ENCODE measurements at places on chromosomes 7 and 10.

DNA sequence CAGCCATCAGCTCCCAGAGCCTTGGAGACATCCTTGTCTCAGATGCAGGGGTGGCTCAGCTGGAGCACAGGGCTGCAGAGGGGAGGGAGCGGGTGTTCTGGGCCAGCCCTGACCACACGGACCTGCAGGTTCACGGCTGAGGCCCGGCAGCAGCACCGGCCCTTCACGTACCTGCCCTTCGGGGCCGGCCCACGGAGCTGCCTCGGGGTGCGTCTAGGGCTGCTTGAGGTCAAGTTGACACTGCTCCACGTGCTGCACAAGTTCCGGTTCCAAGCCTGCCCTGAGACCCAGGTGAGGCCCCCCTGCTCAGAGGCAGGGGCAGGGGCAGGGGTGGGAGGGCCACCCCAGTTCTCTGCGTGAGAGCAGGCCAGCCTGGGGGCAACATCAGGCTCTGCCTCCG, 45.2 kb downstream of the PARP12 start:
- DNase-seq = no peak

DNA sequence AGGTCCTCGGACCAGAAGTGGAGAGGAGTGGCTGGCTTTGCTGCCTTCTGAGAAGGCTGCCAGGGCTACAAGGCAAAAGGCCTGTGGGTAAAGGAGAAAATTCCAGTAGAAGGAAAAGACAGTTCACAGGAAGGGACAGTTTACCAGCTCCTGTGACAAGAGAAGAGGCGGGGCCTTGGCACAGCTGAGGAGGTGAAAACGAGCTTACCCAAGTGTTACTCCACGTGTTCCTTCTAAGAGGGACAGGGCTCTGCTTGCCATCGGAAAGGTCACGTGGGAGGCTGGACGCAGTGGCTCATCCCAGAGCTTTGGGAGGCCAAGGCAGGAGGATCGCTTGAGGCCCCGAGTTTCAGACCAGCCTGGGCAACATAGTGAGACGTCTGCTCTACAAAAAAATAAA, 129.4 kb upstream of the ZNF746 start:
- no peak for DNase-seq

- DNase-seq = no peak
These were observed 17.3 kb upstream of the EVX1 start for GRCh38 chr7:27224983-27225934.

DNA sequence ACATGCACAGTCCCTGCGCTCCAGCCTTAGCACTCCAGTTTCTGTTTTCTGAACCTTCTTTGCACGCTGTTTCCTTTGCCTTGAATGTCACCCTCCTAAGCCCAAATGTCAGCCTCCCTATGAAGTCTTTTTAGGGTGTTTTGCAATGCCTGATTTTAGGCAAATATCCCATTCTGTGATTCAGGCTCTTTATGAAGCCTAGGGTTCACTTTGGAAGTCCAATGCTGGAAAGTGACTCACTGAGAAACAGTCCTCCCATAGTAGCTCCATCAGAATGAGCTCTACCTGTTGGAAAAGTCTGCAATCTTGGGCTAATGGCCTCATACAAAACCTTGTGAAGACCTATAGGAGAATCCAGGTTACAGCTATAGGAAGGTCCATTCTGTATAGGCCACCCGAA, 5.3 kb downstream of the LAMB4 start:
- no peak for DNase-seq

DNA sequence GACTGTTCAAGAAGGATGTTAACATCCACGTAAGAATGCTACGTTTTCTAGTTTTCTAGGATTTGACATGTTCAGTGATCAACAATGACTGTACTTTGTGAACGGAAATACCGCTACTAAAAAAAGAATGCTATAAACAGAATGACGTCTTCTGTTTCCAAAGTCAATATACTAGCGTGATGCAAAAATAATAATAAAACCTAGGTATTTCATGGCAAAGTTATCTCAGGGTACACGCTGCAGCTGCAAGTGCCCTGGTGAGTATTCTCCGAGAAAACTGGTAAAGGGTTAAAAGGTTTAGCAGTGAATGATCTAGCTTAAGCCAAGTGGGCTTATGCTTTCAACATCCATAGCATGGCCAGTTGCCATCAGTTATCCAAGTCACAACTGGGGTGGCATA, 653.3 kb upstream of the PFKP start:
- no peak for DNase-seq

GRCh38 chr10:97905276-97905675, 55.6 kb downstream of the GOLGA7B start:
- DNase-seq = no peak

GRCh38 chr7:54858008-54858692, 99.1 kb upstream of the SEC61G start:
- DNase-seq = no peak

GRCh38 chr10:132990684-132991545, 48.5 kb upstream of the CFAP46 start:
- DNase-seq = no peak

DNA sequence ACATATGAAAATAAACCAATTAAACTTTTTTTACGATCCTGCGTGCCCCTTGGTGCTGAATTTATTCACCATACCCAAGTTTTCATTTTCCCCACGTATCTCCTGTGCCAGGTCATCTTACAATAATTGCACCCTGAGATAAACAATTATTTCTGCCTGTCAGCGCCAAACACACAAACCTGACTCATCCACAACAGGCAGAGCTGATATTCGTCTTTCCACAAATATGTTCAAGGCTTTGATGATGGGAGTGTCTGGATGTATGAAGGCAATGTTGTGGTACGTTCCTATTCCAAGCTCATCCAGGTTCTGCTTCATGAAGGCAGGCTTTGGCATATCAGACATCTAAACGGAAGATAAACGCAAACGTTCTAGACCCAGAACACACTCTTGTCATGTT, 45.8 kb upstream of the RHEB start:
- no peak for DNase-seq

DNA sequence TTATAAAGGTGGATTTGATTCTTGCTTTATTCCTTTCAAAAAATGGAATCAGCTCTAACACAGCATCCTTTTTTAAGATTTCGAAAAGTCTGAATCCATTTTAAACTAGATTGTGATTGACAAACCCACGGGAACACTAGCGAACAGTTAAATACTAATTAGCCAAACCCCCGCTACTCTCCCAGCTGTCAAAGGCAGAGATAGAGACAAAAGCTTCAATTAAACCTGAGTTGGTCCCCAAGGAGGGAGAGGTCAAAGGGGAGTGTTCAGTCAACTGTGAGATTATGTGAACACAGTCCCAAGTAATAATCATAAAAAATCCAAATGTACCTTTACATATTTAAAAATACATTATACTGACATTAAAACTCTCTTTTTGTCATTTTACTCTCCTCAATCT, 65.7 kb upstream of the TBX20 start:
- no peak for DNase-seq

DNA sequence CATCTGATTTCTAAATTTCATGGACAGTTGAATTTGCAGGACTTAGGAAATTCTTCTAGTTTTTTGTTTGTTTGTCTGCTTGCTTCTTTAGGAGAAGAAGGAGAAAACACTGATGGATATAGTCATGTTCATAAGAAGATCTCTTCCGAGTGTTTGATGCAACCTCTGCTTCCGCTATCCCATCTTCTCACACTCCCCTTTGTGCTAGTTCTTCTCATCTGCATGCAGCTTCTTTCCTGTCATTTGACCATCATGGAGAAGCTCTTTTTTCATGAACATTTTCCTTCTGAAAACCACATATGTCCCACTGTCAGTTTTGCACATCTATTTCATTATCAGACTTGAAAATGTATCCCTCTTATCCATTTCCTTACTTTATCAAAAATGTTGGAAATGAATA, 346.9 kb upstream of the PRKCQ start:
- no peak for DNase-seq

DNA sequence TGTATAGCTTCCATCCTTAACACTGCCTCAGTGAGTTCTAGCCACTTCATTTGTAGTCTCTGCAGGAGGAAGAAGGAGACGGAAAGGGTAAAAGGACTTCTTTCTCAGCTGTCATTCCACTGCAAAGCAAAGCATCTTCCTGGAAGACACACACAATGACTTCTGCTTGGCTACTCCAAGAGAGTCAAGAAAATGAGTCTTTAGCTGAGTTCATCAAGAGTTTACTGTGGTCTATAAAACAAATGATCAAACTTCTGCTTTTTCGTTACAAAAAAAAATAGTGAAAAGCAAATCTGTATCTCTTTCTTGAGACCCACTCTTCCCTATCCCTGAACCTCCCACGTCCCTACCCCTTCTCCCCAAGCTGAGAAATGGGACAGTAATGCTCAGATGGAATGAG, 205.0 kb upstream of the AHR start:
- DNase-seq = no peak

DNA sequence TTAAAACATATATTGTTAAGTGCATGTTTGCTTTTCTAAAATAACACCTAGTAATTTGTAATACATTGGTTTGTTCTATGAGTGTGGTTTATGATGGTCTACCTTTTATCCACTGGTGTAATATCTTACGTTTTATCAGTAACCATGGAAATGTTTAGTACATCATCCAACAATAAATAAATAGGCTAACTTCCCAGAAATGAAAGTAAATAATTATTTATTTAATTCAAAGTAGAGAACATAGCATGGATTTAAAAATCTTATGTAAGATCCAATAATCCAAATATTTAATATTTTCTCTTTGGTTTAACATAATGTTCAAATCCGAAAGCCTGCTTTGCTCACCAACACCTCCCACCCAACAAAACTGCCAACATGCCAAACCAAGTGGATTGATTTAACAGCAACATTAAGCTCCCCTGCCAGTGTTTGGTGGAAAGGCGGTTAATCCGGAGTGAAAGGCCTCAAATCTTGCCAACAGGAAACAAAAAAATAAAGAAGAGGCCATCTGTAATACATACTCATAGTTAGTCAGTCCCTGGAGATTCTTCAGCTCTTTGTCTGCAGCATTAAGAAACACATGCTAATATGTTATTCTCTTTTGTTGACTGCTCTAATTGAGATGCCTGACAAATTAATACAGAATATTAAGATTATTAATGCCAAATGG, 897.8 kb downstream of the CNTNAP2 start:
- DNase-seq = no peak

DNA sequence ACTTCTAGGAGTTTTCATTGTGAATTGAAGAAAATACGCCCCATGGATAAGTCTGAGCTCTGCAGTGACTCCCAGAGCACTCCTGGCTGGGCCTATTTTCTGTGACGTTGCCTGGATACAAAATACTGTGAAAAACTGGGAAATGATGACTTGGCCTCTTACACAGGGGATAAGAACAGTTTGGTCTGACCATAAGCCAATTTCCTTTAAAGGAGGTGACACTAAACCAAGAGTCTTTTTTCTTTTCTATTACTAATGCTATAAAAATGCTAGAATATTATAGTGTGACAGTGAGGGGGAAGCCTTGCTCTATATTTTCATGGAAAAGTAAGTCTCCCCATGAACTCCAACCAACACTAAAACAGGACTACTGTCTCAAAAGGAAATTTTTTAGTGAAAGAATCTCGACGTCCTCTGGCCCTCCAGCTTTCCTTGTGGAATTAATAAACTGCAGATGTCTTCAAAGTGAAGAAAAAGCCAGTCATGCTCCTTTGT, 45.5 kb downstream of the MYOF start:
- DNase-seq = no peak

GRCh38 chr7:78178319-78178718, 379.7 kb downstream of the PHTF2 start:
- DNase-seq = no peak

All from stimulated activated CD8-positive, alpha-beta memory T cell treated with anti-CD3 and anti-CD28 coated beads, Interleukin-4, amount 100 ng/mL, for 48 hours (primary cell).